Stimulated activated CD8-positive, alpha-beta memory T cell treated with anti-CD3 and anti-CD28 coated beads, Interleukin-12 subunit alpha, Interleukin-12 subunit beta, amount 100 ng/mL, for 1 hour (primary cell): ENCODE measurements at places on chromosomes 3 and 15.

DNA sequence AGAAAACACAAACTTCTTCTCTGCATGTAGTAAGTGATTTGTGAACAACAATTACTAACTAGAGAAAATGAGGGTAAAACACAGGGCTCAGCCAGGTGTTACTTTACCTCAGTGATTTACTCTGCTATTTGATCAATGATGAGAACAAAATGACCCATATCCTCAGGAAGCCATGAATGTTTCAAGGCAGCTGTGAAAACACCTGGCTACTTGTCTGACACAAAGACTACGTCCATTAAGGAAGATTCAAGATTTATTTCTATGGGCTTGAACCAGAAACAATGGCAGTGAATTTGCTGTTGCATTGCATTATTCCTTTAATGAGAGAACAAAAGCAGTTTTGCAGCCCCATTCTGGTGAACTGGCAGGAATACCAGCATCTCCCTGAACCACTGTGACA lies 374.6 kb upstream of the ARL6 start:
- DNase-seq, result no peak

DNA sequence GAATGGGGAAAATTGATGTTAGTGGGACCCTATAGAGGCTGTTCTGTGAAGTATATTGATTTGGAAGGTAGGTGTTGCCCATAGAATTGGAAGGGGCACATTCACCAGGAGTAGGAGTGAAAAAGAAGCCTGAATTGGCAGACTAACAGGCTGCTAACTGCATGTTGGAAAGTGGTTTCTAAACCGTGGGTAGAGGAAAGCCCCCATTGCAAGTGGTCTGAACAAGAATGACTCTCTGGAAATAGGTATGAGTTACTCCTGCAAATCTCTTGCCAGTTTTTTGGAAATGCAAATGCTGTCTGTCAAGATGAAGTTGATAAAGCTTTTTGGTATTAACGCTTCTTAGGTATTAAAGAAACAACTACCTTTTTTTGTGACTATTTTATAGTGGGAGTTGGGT lies 3.5 kb downstream of the UBE2E1 start:
- no peak for DNase-seq

DNA sequence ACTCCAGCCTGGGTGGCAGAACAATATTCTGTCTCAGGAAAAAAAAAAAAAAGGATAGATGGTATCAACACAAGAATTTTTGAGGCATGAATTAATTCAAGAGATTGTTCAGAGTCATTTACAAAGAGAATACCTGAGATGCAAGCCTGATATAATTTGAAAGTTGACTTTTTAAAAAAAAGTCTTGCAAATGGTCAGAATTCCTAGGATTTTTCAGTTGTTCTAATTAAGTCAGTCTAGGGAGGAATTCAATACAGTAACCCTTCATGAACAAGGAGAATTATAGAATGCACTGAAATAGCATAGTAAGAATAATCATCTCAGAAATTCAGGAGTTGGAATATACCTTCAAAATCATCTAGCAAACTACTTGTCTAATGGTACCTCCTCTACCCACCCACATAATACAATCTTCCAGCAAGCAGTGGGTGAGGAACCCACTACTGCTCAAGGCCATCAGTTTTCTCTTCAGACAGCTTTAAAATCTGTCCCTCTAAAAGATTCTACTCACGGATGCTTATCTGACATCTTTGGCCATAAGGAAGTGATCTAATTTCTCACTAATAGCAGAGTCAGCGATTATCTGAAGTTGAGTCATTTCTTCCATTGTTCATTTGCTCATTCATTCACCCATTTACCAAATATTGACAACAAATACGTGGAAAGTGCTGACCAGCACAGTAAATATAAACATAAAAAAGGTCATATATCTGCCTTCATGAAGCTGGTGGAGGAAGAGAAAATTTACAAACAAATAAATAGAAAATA lies 159.6 kb downstream of the GREM1 start:
- DNase-seq, result no peak

- no peak for DNase-seq
Measured at GRCh38 chr3:70096376-70097066, 97.0 kb downstream of the SAMMSON start.

DNA sequence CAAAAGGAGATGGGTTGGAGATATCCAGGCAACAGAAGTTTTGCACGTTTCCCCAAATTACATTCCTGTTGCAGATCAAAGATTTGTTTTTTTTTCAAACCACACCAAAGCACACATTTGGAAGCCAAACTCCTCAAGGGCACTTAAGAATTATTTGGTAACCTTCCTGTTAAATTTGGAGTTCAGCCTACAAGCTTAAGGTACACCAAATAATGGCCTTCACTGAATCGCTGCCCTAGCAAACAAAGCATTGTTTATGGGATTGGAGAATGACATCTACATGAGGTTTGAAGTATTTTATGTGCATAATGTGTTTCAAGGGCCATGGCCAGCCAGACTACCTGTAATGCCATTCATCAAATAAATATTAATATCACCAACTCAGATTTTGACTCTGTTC lies 357.9 kb downstream of the RORA start:
- no peak for DNase-seq

GRCh38 chr3:182487143-182487542 lies 306.2 kb upstream of the ATP11B start:
- no peak for DNase-seq

- no peak for DNase-seq
Measured at GRCh38 chr3:170491901-170492300, 73.2 kb downstream of the CLDN11 start.

GRCh38 chr3:8503461-8503860 lies 1.8 kb downstream of the LMCD1 start:
- DNase-seq, result no peak

DNA sequence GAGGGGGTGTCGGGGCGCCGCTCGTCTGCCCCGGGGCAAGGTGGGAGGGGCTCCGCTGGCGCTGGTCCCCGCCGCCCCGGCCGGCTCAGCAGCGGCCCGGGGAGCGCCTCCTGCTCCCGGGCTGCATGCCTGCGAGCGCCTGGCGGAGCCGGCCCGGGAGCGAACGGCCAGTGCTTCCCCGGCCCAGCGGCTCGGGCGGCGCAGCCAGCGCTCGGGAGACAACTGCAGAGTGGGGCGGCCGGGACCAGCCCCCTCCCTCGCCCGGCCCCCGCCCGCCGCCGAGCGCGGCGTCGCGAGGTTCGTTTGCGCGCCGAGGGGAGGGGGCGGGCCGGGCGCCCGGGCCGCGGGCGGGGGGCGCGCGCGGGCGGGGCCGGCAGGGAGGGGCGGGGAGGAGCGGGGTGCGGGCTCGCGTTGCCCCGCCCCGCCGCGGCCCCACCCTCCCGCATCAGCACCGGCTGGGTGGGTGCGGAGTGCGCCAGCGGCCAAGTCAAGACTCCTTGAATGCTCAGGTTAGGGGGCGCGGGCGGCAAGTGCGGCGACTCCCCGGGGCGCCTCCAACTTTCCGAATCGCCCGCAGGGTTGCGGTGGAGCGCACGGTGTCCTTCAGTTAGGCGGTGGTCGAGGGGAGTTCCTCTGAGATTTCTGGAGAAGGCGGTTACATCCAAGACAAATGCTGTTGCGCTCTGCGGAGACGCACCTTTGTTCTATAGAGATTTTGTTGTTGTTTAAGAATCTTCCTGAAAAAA lies at the start of gene RGMA:
Gene RGMA (minus strand): TSS at position 231 of the 746 bp plus-strand sequence. CDS start 279 bp downstream, outside the sequence.
- DNase-seq, result no peak

GRCh38 chr15:90895571-90896117 lies 7.5 kb upstream of the MAN2A2 start:
- no peak for DNase-seq
